ENCODE measurements at places on chromosomes 3 and 15. TPM values are rescaled to one million over a fixed set of nuclear protein-coding genes. Genes with fewer than 3 reads are reported as not detected.

- DNase-seq = no peak
Measured at GRCh38 chr3:152827313-152827712, 7.6 kb upstream of the P2RY1 start.

DNA sequence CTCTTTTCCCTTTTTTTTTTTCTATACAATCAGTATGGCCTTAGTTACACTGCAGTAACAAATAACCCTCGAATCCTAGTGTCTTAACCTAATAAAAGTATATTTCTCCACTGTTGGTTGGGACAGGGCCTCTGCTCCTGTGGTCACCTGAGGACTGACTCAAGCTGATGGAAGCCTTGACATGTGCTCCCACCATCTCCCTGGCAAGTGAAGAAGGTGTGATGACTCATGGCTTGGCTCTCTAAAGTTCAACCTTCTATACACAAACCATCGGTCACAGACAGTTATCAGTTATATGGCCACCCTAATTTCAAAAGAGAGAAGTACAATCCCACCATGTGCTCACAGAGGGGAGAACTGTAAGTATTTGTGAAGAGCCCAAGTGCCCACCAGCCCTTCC, 65.8 kb upstream of the CACNA2D3 start:
- DNase-seq = no peak

GRCh38 chr15:50390554-50391264, 33.5 kb upstream of the USP8 start:
- no peak for DNase-seq

- no peak for DNase-seq
Measured at GRCh38 chr3:122902326-122902725, 107.5 kb downstream of the SLC49A4 start.

GRCh38 chr3:116393199-116393598, 52.1 kb downstream of the LSAMP start:
- DNase-seq = no peak

DNA sequence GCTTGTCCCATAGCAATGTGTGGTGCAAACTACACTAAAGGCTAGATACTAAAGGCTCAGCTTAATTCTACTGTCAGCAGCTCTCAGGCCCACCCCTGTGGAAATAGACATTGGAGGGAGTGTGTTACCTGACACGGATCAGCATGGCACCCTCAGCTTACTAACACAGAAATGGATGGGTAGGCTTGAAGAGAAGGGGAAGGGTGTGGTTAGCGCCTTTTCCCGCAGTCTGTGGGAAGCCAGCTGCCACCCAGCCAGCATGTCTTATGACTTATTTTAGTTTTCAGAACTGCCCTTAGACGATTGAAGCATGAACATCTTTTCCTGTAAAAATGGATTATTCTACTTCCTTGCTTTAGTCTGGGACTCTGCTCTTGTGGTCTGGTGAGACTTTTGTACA, 25.8 kb upstream of the ADPGK start:
- DNase-seq = no peak

DNA sequence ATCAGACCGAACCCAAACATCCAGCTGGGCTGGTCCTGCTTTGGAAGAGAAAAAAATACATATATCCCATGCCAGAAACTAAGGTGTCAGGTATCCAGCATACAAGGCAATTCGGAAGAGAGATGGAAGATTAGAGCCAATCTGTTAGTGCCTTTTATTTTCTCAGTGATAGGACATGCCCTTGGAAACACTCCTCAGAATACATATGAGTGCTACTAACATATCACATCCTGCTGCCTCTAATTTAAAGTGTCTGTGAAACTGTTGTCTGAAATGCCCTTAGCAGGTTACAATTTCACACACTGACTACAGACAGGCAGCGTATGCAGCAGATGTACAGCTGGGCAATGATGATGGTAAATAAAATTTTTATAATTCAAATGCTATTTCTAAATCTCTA, 78.9 kb downstream of the RBPMS2 start:
- no peak for DNase-seq

- DNase-seq = no peak
Measured at GRCh38 chr3:186570941-186571643, 572 bp downstream of the DNAJB11 start.

- DNase-seq = no peak
Measured at GRCh38 chr3:16012086-16012485, 162.4 kb upstream of the GALNT15 start.

- DNase-seq = no peak
Measured at GRCh38 chr15:46383978-46384377, 749.1 kb downstream of the SQOR start.

DNA sequence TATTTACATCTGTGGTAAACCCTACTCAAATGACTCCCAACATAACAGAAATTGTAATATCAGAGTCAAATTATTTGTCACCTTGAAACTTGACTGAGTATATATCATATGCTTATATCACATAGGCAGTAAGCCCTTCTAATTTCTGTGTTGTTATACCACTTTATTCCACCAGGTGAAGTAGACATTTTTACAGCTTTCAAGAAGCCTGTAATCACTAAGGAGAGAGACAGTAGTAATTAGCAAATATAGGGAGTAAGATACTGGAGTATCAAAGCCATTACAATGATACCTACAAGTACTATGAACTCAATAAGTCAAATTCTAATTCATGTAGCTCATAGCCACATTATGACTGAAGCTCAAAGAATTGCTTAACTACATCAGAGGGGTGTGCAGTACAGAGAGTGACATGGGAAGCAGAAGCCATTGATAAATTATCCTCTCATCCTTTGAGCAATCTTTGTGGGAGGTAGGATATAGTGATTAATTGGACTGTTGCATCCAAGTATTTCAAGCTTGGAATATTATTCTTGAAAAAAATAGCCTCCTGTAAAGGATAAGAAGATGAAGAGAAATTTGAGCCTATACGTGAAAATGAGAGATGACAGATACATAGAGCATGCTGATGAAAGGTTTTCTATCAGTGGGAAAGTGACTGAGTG, 1005.9 kb downstream of the ZPLD1 start:
- no peak for DNase-seq

GRCh38 chr3:43770426-43771103, 79.8 kb downstream of the ABHD5 start:
- no peak for DNase-seq

DNA sequence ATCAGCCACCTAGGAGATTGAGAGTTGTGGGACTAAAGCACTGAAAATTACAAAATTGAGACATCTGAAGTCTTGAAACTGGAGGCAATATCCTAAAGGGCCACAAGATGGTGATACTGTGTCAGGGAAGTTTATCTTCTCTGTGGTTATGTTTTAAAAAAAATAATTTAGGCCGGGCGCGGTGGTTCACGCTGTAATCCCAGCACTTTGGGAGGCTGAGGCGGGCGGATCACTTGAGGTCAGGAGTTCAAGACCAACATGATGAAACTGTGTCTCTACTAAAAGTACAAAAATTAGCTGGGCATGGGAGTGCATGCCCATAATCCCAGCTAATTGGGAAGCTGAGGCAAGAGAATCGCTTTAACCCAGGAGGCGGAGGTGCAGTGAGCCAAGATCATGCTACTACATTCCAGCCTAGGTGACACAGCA, 17.9 kb upstream of the NIT2 start:
- no peak for DNase-seq

DNA sequence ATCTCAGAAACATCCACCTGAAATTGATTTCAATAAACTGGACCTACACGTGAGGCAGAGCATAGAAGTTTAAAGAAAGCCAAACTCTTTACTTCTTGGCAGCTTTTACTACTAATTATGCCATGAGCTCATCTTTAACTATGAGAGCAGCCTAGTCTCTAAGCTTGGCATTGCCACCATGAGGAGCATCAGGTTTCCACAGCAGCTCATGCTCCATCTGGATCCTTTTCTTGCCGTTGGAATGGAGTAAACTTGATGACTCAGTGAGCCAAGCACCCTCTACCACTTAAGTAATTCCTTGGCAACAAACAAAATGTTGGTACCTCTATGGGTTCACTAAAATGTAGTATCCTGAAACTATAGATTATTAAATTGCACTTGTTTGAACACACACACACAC, 583.2 kb downstream of the EPHA3 start:
- no peak for DNase-seq

MSL2 gene
- 46.5 TPM for total RNA-seq

A4GNT gene
- not detected for total RNA-seq

SPINK8 gene
- total RNA-seq = not detected

TTLL13 gene
- total RNA-seq = not detected

CCDC174 gene
- 30.8 TPM for total RNA-seq

PRSS50 gene
- total RNA-seq = 3.6 TPM

BUB1B gene
- 1.9 TPM for total RNA-seq

GPR62 gene
- 0.16 TPM for total RNA-seq

SEMA5B gene
- total RNA-seq = 0.32 TPM

GHSR gene
- total RNA-seq = not detected

MEIS2 gene
- 28.5 TPM for total RNA-seq

TPM1 gene
- total RNA-seq = 333 TPM

SERPINI2 gene
- not detected for total RNA-seq
